ENCODE measurements at places on chromosomes 4 and X.

- no peak for DNase-seq
These were observed 104.9 kb downstream of the RASGEF1B start for GRCh38 chr4:81366779-81367178.

DNA sequence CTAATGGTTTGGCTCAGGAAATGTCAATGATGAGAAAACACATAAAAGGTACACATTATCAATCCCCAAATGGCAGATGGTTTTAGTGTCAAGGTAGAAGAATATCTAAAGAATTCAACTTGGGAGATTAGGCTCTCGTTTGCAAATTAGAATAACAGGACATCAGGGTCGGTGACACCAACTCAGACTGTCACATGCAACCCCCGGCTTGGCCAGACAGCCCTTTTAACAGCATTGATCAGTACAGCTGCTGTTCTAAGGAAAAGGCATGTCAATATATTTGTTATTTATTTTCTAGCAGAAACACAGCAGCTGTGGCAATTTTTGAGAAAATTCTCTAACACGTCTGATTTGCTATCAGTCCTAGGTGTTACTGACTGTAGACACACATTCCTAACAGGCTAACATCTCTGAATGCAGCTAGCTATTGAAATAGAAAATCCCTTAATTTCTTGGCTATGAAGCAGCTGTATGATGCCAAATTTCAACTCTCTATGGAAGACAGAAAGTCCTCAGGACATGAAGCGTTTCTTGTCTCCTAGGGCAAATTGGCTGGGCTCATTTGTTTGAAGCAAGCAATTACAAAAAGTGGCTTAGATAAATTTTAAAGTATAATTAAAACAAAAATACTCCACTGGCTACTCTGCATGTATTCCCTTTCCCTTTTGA, 269.0 kb upstream of the CXXC4 start:
- DNase-seq: no peak

DNA sequence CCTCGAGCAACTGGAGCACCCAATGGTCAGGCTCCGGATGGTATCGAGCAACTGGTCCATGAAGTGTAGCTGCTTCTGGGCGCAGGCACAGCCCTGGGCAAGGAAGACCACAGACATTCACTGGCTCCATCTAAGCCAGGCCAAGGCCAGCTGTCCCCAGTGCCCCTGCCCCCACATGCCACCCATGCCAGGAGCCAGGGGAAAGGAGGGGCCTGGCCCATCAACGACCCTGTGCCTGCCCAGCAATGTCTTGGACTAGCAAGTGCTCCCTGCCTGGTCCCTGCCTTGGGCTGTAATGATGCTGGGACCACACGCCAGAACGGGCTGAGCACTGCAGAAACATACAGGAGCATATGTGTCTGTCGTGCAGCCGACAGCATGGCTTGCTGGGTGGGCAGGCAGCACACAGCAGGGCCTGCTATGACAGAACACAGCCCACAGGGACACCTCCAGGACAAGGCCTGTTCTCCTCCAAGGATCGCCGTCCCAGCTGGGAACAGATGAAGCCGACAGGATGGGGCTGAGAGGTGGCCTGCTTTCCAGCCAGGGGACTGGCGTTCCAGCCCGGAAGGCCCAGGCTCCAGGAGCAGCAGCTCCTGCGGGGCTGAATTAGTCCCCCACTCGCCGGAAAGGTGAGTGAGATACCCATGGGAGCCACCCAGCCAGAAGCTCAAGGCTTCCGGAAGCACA, 11.4 kb upstream of the TREX2 start:
- no peak for DNase-seq

GRCh38 chr4:141580523-141580922, 55.9 kb upstream of the IL15 start:
- DNase-seq: no peak

DNA sequence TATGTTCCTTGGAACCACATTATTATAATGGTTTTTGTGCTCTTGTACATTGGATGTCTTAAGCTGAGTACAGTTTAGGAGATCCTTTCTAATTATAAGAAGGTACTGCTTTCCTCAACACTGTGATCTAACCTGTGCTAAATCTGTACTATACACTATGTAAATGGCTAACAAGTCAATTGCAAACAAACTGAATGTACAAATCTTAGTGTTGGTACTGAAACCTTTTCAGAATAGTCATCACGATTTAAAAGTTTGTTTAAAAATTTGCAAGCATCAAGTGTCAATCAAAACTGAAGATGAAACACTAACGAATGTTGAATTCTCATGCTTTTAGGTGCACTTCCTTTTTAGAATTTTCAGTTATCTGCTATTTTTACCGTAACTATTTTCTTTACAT, 2090.4 kb upstream of the TENM3 start:
- no peak for DNase-seq

- no peak for DNase-seq
These were observed 102.5 kb downstream of the EFNB1 start for GRCh38 chrX:68931345-68931744.

DNA sequence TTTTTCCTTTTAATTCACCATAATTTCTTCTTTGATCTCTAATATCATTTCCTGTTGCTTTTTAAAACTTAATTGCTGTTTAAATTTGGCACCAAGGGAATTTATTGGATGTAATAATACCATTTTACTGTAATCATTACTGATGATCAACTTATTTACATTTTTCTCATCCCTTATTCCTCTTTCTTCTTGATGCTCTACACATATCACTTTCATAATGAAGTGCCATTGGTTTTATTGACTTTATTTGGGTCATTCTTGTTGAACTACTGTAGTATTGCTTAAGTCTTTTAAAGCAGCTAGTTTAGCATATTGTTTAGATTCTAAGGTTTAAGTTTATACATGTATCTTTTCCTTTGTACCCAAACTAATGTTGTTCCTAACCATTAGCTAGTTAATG, 130.7 kb downstream of the SLC4A4 start:
- DNase-seq: no peak

DNA sequence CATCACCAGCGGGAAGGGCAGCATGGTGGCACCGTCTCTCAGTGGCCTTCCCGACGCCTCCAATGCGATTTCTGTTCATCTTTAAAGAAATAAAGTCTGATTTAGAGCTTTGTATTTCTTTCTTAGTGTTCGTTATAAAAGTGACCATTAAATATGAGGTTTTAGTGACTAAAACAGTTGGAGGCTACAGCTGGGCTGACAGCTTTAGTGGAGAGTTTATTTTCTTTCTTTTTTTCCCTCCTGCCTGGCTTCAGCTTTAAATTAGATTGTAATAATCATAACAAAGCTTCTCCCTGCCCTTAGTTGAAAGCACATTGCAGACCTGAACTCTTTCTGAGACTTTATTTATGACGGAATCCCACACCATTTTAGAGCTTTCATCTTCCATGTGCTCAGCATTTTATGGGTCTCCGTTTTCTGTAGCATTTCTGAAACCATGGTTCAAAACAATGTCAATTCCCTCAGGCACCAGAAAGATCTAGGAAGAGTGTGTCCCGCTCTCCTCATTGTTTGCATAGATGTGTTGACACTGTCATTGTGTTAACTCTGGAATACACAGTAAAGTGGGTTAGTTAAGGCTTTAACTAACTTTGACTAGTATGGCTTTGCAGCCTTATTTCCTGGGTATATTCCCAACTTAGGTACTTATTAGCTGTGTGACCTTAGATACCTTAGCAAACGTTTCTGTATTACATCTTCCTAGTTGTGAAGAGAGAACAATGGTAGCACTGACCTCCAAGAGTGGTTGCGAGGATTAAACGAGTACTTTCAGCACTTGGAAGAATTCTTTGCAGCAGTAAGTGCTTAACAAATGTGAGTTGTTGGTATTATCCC, 97.4 kb upstream of the PGRMC2 start:
- DNase-seq: no peak

- DNase-seq: no peak
These were observed 2320.6 kb upstream of the AGA start for GRCh38 chr4:179762840-179763239.

GRCh38 chr4:69934150-69934549, 3.3 kb downstream of the CSN1S1 start:
- no peak for DNase-seq

DNA sequence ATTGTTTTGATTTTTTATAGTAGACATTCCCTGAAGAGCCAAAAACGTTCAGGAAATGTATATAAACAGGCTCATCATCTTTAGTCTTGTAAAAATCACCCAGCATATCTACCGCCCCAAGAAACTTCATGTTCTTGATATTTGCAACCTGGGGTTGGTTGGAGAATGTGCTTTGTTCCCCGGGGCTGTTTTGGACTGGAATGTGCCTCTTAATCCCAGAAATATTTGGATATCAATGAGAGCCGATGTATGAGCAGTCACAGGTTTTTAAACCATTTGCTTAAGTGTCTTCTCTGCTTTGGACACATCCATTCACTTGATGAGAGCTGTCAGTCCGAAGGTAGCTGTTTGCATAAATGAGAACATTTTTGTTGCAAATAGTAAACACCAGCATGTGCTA, 449.7 kb downstream of the PCDH7 start:
- DNase-seq: no peak

GRCh38 chr4:183434666-183435190, 9.7 kb upstream of the CDKN2AIP start:
- DNase-seq: no peak

GRCh38 chrX:139889760-139890159, 43.1 kb downstream of the ATP11C start:
- DNase-seq: no peak

Data from substantia nigra (tissue), 51 donors.